ENCODE measurements at places on chromosomes 1 and 21. TPM values are rescaled to one million over a fixed set of nuclear protein-coding genes. Genes with fewer than 3 reads are reported as not detected.
A peak's percentile ranks its signal among the peaks of the same experiment; 100 is the strongest.

The MYOG gene
- polyA plus RNA-seq = not detected

DNA sequence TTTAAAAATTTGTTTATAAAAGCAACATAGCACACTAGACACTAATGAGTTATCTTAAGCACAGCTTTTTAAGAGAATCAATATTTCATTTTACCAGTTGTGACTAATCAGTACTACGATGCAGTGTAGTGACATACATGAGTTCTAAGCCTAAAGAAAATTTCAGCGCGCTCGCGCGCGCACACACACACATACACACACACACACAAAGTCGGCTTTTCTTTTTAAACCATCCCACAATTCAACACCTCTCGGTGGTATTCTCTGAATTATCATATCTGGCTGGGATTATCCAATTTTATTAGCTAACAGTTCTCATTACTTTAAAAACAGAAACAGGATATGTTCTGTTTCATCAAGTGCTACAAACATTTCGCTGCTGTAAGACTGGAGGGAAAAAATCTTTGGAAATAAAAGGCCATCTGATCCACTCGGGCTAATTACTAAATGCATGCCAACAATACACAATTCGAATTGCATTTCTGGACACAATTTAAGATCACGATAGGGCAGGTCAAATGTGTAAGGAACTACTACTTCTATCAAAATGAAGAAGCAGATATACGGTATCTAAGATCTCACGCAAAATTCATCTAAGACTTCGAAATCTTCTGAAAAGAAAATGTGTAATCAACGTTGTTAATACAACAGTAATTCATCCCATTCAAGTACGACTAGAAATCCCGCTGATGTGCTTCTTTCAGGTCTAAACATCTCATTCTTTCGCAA is 1.2 kb downstream of the TUT4 start:
- no peak for DNase-seq

GRCh38 chr21:37580666-37581065 is 214.1 kb downstream of the DYRK1A start:
- no peak for DNase-seq

The TRIM67 gene
- not detected for polyA plus RNA-seq

The FCRL6 gene
- not detected for polyA plus RNA-seq

- no peak for DNase-seq
Measured at GRCh38 chr1:81420760-81421159, 380.0 kb upstream of the ADGRL2 start.

- no peak for DNase-seq
Measured at GRCh38 chr1:116003823-116004222, 27.5 kb downstream of the SLC22A15 start.

The DUSP12 gene
- polyA plus RNA-seq = 34.9 TPM

The CCDC185 gene
- polyA plus RNA-seq = not detected

The OR14K1 gene
- polyA plus RNA-seq = not detected

The CHIA gene
- not detected for polyA plus RNA-seq

The AK2 gene
- 129 TPM for polyA plus RNA-seq

DNA sequence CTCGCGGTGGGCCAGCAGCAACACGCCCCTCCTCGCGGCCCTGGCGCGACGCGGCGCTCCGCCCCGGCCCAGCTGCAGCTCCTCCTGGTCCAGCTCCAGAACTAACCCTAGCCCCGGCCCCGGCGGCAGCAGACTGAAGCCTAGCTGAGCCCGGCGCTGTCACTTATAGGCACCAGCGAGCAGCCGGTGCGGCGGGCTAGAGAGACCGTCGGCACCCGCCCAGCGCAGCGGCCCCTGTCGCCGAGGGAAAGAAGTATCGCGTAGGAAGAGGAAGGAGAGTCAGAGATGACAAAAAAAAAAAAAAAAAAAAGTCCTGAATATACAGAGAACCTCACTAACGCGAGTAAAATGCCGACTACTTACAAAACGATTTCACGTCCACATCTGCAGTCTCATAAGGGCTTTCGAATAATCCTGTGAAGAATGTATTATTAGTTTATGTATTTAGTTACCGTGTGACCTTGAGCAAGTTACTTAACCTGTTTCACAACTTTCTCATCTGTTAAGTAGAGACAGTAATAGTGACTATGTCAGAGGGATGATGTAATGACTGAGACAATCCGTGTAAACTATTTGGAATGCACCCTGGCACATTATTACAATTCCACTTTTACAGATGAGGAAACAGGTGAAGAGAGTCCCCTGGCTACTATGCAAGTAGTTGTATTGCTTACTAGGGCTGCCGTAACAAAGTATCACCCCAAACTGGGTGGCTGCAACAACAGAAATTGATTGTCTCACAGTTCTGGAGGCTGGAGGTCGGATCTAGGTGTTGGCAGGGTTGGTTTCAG is at the start of gene SLC9A1:
SLC9A1 (minus strand) TSS at position 135 of the 791 bp plus-strand sequence. CDS start 791 bp downstream, outside the sequence.
- peak; percentile 89 for DNase-seq

The PDE9A gene
- polyA plus RNA-seq = not detected

DNA sequence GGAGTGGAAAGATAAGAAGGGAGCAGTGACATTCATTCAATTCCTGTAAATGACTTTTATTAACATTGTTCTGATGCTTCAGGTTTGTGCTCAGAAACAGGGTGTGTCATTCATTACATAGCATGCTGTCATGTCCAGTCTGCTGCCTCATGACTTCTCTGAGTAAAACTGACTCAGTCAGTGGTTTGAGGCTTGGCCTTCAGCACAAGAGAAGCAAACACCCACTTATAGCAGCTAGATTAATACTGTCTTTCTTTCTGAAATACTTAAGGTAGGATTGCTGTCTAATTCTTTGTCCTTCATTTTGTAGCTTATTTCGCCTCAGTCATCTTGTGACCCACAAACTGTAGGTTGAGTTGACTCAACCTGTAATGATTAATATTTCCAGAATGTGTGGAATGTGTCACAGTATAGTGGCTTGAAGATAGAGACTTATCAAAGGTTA is 32.9 kb downstream of the RASAL2 start:
- peak; percentile 53 for DNase-seq

- DNase-seq = no peak
Measured at GRCh38 chr1:162070825-162071224, 1.3 kb downstream of the NOS1AP start.

GRCh38 chr1:117231748-117232373 is 21.1 kb upstream of the VTCN1 start:
- no peak for DNase-seq

- no peak for DNase-seq
Measured at GRCh38 chr1:208885650-208886049, 641.5 kb upstream of the PLXNA2 start.

- no peak for DNase-seq
Measured at GRCh38 chr1:229376521-229376920, 33.7 kb upstream of the CCSAP start.

DNA sequence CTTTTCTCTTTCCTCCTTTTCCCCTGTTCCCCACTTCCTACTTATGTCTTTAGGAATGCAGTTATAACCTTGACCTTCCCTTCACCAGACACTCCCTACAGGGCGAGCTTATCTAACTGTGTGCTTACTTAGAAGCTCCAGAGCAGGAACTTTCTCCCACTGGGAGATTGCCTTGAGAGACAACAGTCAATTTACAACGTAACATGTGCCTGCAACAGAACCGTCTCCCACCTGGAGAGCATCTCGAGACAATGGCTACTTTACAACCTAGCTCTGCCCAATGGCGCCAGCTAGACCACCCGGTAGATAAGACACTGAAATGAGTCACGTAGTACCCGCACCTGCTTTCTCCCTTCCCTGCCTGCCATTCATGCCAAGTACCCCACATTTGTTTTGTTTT is 16.7 kb downstream of the HMGN1 start:
- DNase-seq = no peak

The IFI44L gene
- polyA plus RNA-seq = 1.1 TPM

- DNase-seq = peak; percentile 48
Measured at GRCh38 chr1:39646232-39647081, 7.0 kb upstream of the HEYL start.

DNA sequence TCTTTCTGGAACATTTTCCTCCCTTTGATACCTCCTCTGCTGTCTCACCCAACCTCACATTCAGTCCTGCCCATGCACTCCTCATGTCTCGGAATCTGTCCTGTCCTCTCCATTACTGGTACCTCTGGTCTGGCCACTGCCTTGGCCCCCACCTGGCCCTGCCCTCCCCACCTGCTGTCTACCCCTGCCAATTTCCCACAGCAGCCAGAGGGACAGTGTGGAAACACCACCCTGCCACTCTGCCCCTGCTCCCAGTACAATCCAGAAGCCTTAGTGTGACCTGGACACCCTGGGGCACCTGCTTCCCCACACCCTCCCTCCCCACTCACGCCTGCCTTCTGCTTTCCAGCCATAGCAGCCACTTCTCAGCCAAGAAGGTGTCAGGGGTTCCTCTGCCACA is 534.4 kb downstream of the MATN1 start:
- DNase-seq = no peak

GRCh38 chr21:31514598-31514997 is 144.9 kb upstream of the SOD1 start:
- no peak for DNase-seq

The FYB2 gene
- not detected for polyA plus RNA-seq

- no peak for DNase-seq
Measured at GRCh38 chr1:84781946-84782771, 91.9 kb upstream of the SSX2IP start.

Data from AG04450 (cell line).